ENCODE measurements at places on chromosomes 3 and 15. TPM values are rescaled to one million over a fixed set of nuclear protein-coding genes. Genes with fewer than 3 reads are reported as not detected.

KIF7 gene
- 14.6 TPM for total RNA-seq

GOLGA8H gene
- total RNA-seq, result 0.80 TPM

LTK gene
- 0.33 TPM for total RNA-seq

- no peak for DNase-seq
Observed at GRCh38 chr3:2166552-2166951, 67.9 kb downstream of the CNTN4 start.

- no peak for DNase-seq
Observed at GRCh38 chr3:53693451-53693850, 152.8 kb downstream of the CHDH start.

- DNase-seq, result no peak
Observed at GRCh38 chr15:58699769-58700168, 49.7 kb downstream of the ADAM10 start.

GRCh38 chr3:106806964-106807363, 570.3 kb upstream of the CCDC54 start:
- no peak for DNase-seq

Measured in esophagus muscularis mucosa (tissue), 4 donors.